ENCODE measurements at places on chromosomes 6 and 20.
A peak's percentile ranks its signal among the peaks of the same experiment; 100 is the strongest.

DNA sequence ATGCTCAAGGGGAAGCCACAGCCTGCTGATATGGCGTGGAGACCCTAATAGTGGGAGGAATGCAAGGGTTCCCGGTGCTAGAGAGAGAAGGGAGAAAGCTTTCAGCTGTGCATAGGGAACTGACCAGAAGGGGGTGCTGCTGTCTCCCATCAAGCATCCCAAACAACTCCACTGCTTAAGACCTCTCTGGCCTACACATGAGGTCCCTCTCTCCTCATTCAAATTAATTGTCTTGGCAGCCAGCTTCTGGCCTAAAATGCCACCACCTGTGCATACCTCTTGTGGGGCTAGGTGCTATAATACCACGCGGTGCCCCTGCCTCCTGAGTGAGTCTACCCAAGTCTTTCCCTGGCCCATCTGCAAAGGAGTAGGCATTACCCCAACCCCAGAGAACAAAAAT is 14.5 kb downstream of the ADISSP start:
- DNase-seq = peak; percentile 67

DNA sequence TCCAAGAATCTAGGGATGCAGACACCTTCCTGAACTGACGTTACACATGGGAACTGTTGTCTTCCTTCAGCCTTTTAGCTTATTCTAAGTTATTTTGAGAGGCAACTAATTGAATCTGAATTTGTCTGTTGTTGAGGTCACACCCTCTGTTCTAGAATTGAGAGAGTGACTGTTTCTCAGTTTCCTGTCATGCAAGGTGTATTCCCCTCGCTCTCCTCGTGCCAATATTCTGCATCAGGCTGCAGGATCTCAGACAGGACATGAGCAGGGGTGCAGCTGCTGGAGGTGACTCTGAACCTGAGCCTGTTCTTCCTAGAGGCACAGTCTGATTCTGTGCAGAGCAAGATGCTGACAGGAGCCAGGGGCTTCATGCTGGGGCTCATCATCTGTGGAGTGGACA is 52.5 kb downstream of the HLA-DPB1 start:
- DNase-seq = no peak

DNA sequence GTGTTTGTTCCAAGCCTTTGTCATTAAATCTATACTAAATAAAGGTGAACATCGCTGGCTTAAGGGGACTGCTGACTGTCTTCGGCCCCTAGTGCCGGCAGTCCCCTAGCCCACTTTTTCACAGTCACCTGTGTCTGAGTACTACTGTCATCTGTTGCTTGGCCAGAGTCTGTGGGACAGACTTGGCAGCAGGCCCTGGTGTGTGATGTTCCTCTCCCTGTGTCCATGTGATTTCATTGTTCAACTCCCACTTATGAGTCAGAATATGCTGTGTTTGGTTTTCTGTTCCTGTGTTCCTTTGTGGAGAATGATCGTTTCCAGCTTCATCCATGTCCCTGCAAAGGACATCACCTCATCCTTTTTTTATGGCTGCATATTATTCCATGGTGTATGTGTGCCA is 133.4 kb downstream of the HAO1 start:
- no peak for DNase-seq

DNA sequence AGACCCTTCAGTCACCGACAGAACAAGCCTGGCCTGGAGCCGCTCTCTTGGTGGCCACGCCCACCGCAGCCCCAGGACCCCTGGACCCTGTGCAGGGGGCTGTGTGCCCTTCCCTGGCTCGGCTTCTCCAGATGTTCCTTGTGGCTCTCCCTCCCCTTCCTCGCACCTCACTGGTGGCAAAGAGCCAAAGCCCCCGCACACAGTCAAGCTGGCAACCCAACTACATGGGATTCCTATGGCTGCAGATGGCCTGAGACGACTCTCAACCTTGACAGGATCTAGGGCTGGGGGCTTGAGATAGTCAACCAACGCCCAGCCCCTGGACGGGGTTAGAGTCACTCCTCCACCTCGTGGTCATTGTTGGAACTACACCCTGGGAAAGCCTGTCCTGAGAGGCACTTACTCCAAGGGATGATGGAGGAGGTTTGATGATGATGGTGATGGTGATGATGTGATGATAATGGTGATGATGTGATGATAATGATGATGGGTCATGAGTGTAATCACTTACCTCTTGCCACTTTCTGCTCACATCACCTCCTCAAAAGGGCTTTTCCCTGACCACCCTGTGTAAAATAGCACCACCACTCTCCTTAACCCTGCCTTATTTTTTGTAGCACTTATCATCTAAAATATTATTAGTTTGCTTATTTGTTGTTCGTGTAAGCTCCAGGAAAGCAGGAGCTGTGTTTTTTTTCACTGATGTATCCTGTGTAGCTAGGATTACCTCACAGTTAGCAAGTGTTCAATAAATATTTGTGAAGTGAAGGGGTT is 278.4 kb downstream of the LRFN2 start:
- DNase-seq = peak; percentile 84

DNA sequence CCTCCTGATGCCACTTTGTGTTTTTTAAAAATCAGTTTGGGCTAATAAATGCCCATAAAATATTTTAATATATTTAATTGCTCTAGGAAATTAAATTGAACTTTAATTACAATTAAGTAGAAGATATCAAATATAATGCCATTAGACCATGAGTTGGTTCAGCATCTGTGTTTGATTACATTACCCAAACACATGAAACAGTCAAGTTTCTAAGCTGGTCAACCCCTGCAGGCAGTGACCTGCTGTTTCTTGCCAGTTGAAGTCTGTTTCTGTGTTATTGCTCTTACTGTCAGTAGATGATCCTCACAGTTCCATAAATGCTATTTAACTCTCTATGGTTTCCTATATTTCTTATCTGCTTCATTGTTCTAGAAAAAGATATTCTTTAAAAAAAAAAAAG is 9.7 kb upstream of the TENT5A start:
- DNase-seq = no peak

- DNase-seq = no peak
Observed at GRCh38 chr20:51385646-51386530, 156.6 kb downstream of the NFATC2 start.

- DNase-seq = no peak
Observed at GRCh38 chr20:35307666-35308653, 15.7 kb upstream of the FAM83C start.

- no peak for DNase-seq
Observed at GRCh38 chr6:27296106-27296783, 15.8 kb downstream of the POM121L2 start.

GRCh38 chr20:3037654-3038053 is 5.8 kb upstream of the GNRH2 start:
- no peak for DNase-seq

DNA sequence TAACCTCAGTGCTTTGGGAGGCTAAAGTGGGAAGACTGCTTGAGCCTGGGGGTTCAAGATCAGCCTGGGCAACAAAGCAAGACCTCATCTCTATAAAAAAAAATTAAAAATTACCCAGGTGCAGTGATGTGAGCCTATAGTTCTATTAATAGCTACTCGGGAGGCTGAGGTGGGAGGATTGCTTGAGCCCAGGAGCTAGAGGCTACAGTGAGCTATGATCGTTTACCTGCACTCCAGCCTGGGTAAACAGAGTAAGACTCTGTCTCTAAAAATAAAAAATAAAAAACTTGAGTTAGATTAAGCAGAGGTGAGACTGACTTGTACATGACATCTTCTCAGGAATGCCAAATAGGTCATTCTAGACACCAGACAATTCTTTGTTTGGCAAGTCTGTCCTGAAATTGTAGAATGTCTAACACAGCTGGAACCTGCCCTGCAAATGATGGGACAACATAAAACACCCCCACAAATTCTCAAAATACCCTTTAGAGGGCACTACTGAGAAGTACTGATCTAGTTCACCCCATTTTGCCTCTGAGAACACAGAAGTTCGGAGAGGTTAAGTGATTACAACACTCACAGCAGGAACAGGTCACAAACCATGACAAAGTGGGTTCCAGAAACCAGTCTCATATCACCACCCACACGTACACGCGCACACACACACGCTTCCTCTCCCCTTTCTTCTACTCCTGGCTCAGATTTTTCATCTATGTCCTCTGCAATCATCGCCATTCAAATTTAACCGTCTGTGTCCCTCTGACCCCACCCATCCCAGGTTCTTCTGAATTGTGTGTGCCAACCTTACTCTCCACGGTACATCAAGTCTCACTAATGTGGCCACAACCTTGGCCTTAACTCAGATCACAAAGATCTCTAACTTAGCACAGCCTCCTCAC is 38.3 kb downstream of the ARHGAP18 start:
- DNase-seq = no peak

GRCh38 chr6:35448191-35448590 is 3.9 kb upstream of the FANCE start:
- no peak for DNase-seq

DNA sequence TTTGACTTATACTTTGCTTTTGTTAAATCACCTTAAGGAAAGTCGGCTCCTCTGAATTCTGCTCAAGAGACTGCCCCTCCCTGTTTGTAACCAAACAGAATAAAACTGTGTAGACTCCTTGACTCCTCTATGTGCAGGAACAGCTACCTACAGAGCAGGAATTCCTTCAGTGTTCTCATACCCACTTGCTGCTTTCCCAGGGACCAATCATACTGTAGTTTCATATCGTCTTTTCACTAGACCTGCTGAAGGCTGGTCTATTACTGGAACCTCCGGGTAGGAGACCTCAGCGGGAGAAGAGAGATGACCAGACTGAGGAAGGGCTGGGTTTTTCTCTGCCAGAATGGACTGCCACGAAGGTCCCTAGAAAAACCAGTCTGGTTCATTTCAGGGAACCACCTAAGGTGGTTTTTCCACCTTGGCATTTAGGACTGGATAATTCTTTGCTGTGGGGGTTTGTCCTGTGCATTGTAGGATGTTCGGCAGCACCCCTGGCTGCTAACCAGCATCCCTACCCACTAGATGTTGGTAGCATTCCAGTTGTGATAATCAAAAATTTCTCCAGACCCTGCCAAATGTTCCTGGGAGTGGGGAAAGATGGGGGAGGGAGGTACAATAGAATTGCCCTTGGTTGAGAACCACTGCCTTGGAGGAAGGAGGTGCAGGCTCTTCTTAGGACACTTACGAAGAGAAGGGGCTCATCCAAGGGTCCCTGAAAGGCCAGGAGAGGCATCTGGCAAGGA is 80.5 kb downstream of the DNAAF9 start:
- DNase-seq = no peak

DNA sequence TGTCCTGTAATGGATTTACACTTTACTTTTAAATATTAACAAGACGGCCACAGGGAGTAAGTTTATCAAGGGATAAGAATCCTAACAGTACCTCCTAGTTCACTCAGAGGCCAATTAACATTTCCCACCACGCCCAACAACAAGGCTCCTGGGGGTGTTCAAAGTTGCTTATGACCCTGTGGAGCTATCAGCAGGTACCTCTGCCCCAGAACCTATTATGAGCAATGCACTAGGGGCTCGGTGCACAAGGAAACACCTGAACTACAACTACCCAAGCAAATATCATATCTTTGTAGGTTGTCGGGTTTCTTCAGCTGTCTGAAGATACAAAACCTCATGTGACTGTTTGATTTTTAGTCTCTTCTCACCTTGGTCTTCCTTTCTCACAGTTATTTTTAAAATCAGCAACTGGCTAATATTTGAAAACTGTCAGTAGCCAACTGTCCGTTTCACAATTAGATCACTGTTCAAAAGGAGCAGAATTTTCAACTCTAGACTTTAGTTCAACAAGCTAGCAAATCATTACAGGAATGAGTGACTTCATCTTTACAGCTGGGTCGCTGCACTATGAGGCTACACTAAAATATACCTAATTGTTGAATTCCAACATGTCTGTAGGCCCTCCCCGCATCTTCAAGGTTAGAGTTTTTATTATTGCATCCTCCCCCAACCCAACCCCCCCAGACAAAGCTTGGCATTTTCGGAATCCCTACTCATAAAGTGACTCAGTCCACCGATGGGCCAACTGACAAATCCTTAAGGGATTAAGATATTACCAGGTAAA is 38.1 kb downstream of the B4GALT5 start:
- DNase-seq = no peak

DNA sequence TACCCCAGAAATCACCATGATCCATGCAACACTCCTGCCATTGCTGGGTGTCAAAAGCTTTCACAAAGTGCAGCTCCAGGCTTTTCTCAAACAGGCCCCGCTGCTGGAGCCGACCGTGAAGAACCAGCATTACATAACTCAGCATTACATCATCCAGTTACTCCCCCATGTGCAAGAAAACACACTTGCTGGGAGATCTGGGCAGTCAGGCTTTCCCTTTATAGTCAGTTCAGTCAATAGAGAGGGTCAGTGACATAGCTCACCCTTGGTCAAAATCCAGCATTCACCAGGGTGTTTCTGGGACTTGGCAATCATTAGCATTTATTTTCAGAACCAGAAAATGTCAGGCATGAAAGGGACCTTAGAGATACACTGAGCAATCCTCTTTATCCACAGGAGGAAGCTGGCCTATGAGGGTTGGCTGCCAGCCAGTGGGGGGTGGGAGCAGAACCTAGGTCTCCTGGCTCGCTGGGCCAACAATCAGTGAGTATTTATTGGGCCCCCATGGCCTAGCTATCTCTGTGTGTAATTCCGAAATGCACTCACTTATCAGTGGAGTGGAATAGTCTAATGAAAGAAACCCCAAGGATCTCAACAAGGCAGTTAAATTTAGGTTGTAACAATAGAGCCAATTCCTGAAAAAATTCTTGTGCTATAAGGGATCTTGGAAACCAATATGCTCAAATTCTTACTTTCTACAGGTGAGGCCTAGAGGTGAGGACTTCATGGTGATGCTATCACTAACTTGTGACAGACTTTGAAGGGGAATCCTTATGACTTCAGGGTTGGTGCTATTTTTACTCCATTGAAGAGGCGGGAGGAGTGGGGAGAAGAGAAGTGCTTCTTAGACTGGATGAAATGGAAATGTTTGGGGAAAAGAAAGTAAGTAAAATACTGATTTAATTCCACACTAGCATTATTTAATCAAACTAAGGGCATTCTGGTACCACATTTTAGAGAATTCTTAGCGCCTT is 54.6 kb downstream of the LYRM4 start:
- DNase-seq = peak; percentile 88

DNA sequence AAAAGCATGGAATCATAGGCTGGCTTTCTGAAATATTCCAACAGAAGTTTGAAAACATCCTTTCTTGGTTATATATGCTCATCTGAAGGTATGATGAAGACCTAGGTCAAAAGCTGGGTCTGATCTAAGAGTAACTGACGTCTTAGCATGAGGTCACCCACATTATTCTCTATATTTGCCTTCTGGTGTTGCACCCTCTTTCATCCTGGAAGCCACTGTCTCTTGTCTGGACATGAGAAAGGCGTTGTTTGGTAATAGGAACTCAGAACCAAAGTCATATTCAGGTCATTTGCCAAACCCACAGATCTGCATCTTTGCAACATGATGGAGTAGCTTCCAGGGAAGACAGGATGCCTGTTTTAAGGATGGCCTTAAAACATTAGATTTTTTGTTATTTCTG is 17.6 kb downstream of the GABRR1 start:
- DNase-seq = no peak

- DNase-seq = no peak
Observed at GRCh38 chr6:20691185-20691584, 156.9 kb downstream of the CDKAL1 start.

DNA sequence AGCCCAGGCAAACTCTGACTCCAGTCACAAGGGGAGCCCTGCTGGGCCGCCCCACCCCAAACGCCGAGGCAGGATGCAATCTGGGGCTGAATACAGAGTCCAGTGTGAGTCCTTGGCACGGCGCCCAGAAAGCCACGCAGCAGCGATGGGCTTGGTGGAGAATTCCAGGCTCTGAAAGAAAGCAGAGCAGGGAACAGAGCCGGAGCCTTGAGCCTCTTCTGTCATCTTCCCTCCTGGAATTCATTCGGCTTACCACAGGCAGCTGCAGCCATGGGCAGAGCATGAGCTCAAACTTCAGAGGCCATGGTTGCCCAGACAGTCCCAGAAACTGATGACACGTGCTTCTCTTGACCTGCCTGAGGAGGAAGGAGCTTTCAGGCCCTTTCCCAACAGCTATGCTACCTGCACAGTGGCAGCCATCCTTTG is 441.1 kb upstream of the JARID2 start:
- DNase-seq = peak; percentile 93

All from kidney (tissue), 22 donors.